ENCODE measurements at places on chromosomes 5 and 9. TPM values are rescaled to one million over a fixed set of nuclear protein-coding genes. Genes with fewer than 3 reads are reported as not detected.

- H3K36me3 ChIP-seq: no peaks in the 10 kb centered on the region
- H3K27me3 ChIP-seq: no peaks in the 10 kb centered on the region
- no peak overlapping the region for H3K4me3 ChIP-seq
- peak overlapping the region; percentile 79 for H3K27ac ChIP-seq
- no peaks in the 10 kb centered on the region for H3K4me1 ChIP-seq
- no peak for DNase-seq
These were observed 3.2 kb downstream of the NCS1 start for GRCh38 chr9:130175355-130175754.

- H3K36me3 ChIP-seq: no peaks in the 10 kb centered on the region
- no peak overlapping the region for H3K27ac ChIP-seq
- no peak overlapping the region for H3K4me3 ChIP-seq
- no peaks in the 10 kb centered on the region for H3K27me3 ChIP-seq
- H3K4me1 ChIP-seq: no peaks in the 10 kb centered on the region
These were observed 97.2 kb downstream of the F2RL2 start for GRCh38 chr5:76525956-76526355.

- H3K4me3 ChIP-seq: no peak overlapping the region
- H3K27ac ChIP-seq: peak overlapping the region; percentile 54
- H3K4me1 ChIP-seq: peaks cover 9% of the 10 kb centered on the region
- no peak for DNase-seq
- no peaks in the 10 kb centered on the region for H3K27me3 ChIP-seq
- H3K36me3 ChIP-seq: no peaks in the 10 kb centered on the region
These were observed 102.5 kb downstream of the SPRY4 start for GRCh38 chr5:142222225-142222865.

DNA sequence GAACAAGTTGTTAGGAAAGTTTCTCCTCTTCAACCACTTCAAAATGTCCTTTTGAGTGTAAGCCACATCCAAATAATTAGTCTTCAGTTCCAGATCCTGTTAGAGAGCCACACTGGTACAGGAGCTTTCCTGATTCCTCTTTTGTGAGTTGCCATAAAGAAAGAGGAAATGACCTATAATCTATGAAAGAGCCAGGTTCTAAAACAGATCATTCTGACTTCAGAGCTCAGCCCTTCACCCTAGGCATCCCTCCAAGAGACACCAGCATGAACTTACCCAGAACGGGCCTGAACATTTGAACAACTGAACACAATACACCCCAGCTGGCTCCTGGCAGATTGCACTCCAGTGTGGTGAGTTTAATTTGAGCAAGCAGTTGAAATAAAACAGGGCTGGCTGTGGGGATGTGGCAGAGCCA is 25.7 kb downstream of the SLC1A1 start:
- H3K27me3 ChIP-seq: no peaks in the 10 kb centered on the region
- DNase-seq: no peak
- H3K4me1 ChIP-seq: no peaks in the 10 kb centered on the region
- no peaks in the 10 kb centered on the region for H3K36me3 ChIP-seq

The DBH gene
- not detected for total RNA-seq

DNA sequence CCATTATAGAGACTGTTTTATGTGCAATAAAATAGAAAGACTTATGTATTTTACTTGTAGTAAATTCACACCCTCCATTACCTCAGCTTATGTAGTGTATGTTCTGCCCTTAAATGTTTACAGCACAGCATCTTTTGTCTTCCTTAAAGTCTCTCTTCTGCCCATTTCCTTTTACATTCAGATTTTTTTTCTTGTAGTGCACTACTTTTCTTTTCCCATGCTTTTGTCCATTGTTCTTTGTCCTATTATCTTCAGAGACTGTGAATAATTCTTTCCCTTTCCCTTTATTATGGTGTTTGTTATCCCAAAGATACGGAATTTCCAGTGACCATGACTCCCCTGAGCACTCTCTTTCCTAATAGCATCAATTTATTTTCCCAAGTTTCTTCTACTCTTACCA is 66.1 kb upstream of the TYRP1 start:
- no peak overlapping the region for H3K4me3 ChIP-seq
- no peak for DNase-seq
- H3K4me1 ChIP-seq: no peaks in the 10 kb centered on the region
- H3K36me3 ChIP-seq: no peaks in the 10 kb centered on the region
- H3K27me3 ChIP-seq: no peaks in the 10 kb centered on the region

GRCh38 chr9:120438111-120438510 is 141.9 kb downstream of the CDK5RAP2 start:
- H3K4me1 ChIP-seq: no peaks in the 10 kb centered on the region
- no peak overlapping the region for H3K4me3 ChIP-seq
- H3K27ac ChIP-seq: no peak overlapping the region
- no peaks in the 10 kb centered on the region for H3K36me3 ChIP-seq
- H3K27me3 ChIP-seq: no peaks in the 10 kb centered on the region
- no peak for DNase-seq

The CMYA5 gene
- total RNA-seq: 13.8 TPM

- H3K27me3 ChIP-seq: no peaks in the 10 kb centered on the region
- H3K27ac ChIP-seq: peak overlapping the region; percentile 68
- H3K36me3 ChIP-seq: no peaks in the 10 kb centered on the region
These were observed 98.4 kb downstream of the FNBP1 start for GRCh38 chr9:129944506-129945116.

DNA sequence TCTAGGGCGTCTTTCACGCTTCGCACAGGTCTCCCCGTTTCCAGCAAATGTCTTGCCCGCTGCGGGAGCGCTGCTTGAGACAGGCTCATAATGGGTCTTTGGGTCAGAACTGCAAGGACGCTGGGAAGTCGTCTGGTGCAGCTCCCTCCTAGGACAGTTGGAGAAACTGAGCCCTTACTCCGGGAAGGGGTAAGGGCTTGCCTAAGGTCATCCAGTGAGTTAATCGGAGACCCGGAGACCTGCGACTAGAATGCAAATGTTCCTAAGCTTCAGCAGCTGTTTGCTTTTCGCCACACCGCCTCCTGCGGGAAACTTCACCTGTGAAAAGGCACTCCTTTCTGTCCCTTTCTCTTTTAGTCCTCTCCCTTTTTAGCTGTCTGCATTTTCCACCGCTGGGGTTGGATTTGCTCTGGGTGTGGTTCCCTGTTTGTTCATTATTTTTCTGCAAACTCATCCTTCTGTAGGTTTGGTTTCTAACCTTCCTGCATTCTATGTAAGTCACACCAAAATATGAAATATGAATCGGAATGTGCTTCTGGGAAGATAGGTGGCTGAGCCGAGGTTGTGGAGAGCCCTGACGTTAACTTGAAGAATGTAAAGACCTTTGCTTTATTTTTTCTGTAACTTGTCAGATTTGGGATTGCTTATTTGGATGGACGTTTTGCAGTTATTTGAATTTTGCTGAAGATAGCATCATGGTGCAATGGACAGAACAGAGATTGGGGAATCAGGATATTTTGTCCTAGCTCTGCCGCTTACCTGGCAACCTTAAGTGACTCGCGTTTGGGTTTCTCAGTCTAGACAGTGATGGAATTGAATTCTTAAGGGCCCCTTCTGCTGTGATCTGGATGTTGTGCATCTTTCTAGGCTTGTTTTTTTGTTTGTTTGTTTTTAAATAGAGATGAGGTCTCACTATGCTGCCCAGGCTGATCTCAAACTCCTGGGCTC is 909 bp downstream of the SLC36A1 start:
- DNase-seq: peak; percentile 22
- no peaks in the 10 kb centered on the region for H3K27me3 ChIP-seq
- peak overlapping the region; percentile 69 for H3K4me3 ChIP-seq
- H3K36me3 ChIP-seq: no peaks in the 10 kb centered on the region
- no peaks in the 10 kb centered on the region for H3K4me1 ChIP-seq

GRCh38 chr9:2418619-2419018 is 203.0 kb upstream of the VLDLR start:
- no peak for DNase-seq
- H3K4me1 ChIP-seq: no peaks in the 10 kb centered on the region
- no peak overlapping the region for H3K27ac ChIP-seq
- no peaks in the 10 kb centered on the region for H3K36me3 ChIP-seq
- H3K27me3 ChIP-seq: no peaks in the 10 kb centered on the region

DNA sequence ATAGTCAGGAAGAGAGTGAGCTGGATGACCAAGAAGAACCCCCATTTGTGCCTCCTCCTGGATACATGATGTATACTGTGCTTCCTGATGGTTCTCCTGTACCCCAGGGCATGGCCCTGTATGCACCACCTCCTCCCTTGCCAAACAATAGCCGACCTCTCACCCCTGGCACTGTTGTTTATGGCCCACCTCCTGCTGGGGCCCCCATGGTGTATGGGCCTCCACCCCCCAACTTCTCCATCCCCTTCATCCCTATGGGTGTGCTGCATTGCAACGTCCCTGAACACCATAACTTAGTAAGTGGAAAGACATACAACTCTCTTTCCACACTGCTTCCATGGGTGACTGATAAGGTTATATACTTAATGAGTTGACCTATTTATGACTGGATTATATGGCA is 51.5 kb downstream of the RAB14 start:
- no peak overlapping the region for H3K4me3 ChIP-seq
- H3K36me3 ChIP-seq: no peaks in the 10 kb centered on the region
- no peaks in the 10 kb centered on the region for H3K4me1 ChIP-seq

GRCh38 chr5:178762391-178762790 is 31.9 kb upstream of the ZNF354A start:
- H3K4me1 ChIP-seq: no peaks in the 10 kb centered on the region
- H3K27me3 ChIP-seq: no peaks in the 10 kb centered on the region
- H3K36me3 ChIP-seq: no peaks in the 10 kb centered on the region

- H3K36me3 ChIP-seq: no peaks in the 10 kb centered on the region
- H3K4me3 ChIP-seq: peak overlapping the region; percentile 7
- DNase-seq: no peak
- no peaks in the 10 kb centered on the region for H3K27me3 ChIP-seq
- peaks cover 9% of the 10 kb centered on the region for H3K4me1 ChIP-seq
These were observed 156.6 kb upstream of the DMRT1 start for GRCh38 chr9:684941-685340.

DNA sequence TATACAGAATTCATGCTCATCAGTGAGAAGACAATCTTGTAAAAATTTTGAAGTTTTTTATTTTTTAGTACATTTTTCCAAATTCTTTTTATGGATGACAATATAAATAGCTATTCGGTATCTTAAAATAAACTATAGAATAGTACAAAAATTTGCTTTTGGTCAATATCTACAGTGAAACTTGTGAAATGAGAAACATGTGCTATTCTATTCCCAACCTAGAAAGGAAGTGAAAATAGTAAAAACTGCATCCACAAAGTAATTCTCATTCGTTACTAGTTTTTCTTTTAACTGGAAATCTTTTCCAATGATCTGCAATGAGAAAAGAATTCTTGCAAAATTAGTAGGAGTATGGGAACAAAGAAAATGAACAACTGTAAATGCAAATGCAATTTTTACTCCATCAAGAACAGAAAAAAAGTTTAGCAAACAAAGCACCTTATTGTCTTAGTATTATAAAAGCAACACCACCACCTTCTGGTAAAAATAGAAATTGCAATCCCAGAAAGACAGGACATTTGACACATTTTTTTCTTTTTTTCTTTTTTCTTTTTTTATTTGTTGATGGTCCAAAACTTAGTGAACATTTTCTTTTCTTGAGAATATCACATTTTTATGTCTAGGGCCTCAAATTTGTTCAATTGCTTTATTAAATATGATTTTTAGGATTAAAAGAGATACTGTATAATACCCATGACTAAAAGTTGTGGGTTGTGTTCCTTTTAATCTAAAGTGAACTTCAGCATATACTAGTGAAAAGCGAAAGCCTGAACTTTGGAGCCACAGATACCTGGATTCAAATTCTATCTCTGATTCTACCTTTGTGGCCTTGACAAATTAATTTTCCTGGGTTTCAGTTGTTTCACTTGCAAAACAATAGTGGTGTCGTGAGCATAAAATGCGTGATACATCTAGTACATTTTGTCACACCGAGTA is 72.3 kb downstream of the SLCO4C1 start:
- H3K36me3 ChIP-seq: no peaks in the 10 kb centered on the region
- H3K27me3 ChIP-seq: no peaks in the 10 kb centered on the region
- DNase-seq: no peak
- H3K27ac ChIP-seq: no peak overlapping the region
- H3K4me3 ChIP-seq: no peak overlapping the region
- H3K4me1 ChIP-seq: no peaks in the 10 kb centered on the region

DNA sequence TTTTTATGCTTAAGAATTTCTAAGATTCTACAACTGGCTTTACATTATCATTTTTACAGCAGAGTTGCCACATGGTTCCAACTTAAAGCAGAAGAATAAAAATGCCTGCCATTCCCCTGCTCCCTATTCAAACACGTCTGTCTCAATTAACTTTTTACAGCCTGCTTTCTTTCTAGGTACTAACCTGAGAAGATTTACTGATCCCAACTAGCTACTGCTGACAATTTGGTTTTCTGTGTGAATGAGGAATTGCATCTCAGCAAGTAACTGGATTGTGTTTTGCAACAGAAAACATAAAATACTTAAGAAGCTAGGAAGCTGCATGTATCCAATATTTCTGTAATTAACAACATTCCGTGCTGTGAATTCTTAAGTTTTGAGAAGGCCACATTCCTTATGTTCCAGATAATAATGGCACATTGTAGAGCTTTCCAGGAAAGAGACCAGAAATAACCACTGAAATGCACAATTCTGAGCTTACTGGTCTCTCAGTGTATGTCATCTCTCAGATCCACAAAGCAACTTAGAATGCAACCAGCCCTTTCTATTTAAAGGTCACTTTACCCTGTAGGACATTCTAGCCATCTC is 306.8 kb upstream of the NMUR2 start:
- no peak for DNase-seq
- no peaks in the 10 kb centered on the region for H3K36me3 ChIP-seq
- H3K27me3 ChIP-seq: no peaks in the 10 kb centered on the region
- no peaks in the 10 kb centered on the region for H3K4me1 ChIP-seq
- no peak overlapping the region for H3K4me3 ChIP-seq
- H3K27ac ChIP-seq: no peak overlapping the region

- H3K27me3 ChIP-seq: no peaks in the 10 kb centered on the region
- DNase-seq: no peak
- no peaks in the 10 kb centered on the region for H3K36me3 ChIP-seq
- no peaks in the 10 kb centered on the region for H3K4me1 ChIP-seq
- no peak overlapping the region for H3K27ac ChIP-seq
- no peak overlapping the region for H3K4me3 ChIP-seq
These were observed 79.8 kb downstream of the RGS7BP start for GRCh38 chr5:64585646-64586045.

- H3K27ac ChIP-seq: no peak overlapping the region
- no peak overlapping the region for H3K4me3 ChIP-seq
- H3K4me1 ChIP-seq: no peaks in the 10 kb centered on the region
- H3K27me3 ChIP-seq: no peaks in the 10 kb centered on the region
- no peaks in the 10 kb centered on the region for H3K36me3 ChIP-seq
These were observed 117.2 kb upstream of the SARDH start for GRCh38 chr9:133855371-133855770.

GRCh38 chr5:122942164-122942914 is 94.2 kb downstream of the PPIC start:
- no peaks in the 10 kb centered on the region for H3K36me3 ChIP-seq
- H3K4me3 ChIP-seq: no peak overlapping the region
- H3K27ac ChIP-seq: no peak overlapping the region

Measured in prostate gland (tissue), 2 donors.